Mesenteric fat pad (tissue), 1 donor: ENCODE measurements at places on chromosomes 7 and 10. TPM values are rescaled to one million over a fixed set of nuclear protein-coding genes. Genes with fewer than 3 reads are reported as not detected.
A peak's percentile ranks its signal among the peaks of the same experiment; 100 is the strongest.

DNA sequence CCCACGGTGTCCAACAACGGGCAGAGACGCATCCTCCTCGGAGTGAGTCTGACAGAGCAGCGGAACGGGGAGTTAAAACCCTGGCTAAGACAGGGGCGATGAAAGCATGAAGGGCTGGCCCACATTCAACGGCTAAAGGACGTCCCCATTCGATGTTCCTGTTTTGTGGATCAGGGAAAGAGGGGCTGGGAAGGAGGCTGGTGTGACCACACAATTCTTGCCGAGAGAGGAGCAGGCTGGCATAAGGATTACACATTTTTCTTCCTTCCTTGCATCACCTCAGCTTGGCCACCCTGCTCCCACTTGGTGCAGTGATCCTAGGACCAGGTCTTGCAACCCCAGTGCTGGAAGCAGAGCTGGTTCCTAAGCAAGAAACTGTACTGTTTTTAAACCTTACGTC is 67.7 kb downstream of the GNA12 start:
- peak; percentile 83 for DNase-seq

Gene RAMP3
- 49.2 TPM for total RNA-seq

DNA sequence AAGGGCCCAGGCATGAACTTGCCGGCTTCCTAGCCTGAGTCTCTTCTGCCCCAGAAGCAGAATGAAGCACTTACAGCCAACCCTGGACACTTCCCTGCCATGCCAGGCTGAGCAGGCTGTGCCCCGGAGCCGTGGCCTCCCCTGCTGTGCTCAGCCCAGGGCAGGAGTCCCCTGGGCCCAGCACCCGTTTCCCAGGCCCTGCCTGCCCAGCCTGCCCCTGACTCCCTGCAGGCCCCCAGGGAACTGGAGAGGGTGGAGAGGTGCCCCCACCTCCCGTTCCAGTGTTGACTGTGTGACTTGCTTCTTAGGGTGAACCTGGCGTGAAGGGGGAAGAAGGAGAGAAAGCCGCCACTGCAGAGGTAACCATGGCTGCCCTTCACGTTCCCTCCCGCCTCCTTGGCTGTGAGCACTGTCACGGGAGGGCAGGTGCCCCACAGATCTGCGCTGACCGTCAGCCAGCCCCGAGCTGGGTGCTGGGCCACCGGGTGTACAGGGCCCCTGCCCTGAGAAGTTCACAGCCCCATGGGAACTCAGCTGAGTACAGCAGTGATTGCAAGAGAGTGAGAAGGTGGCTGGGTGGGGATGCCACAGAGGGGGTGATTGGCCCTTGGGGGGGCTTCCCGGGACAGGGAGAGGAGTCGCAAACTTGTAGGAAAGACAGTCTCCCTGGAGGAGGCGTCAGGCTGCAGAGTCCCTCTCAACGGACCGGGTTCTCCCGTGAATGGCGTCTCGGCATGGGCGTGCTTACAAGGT is 75.9 kb downstream of the MYL10 start:
- peak; percentile 84 for DNase-seq

Gene DLX6
- not detected for total RNA-seq

DNA sequence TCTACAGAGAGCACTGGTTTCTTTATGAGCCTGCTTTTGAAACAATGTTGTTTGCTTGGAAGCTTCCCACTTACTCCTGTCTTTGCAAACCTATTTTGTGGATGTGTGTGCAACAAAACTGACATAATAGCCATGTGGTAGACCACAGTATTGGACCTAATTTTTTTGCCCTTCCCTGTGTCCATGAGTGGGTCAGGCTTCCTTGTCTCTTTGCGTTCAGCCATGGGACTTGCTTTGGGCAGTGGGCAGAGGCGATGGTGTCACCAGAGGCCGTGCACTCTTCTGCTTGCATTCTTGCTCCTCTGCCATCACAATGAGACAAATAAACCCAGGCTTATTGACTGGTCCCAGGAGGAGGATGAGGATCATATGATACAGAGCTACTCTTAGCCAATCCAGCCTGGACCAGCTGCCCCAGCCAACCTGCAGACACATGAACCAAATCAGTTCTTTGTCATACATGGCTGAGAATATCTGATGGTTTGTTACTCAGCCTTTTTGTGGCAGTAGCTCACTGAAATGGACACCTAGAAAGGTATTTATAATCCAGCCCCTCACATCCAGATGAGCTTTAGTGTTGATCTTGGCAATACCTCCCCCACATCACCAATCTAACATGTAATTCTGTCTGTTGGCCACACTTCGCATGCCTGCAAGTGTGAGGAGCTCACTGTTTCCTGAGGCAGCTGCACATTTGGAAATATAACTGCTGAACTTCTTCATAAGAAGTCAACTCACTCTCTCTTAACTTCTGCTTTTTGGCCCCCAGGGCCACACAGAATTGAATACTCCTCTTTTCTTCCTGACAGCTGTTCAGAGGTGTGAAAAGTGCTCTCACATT is 427.8 kb upstream of the ZMIZ1 start:
- no peak for DNase-seq

DNA sequence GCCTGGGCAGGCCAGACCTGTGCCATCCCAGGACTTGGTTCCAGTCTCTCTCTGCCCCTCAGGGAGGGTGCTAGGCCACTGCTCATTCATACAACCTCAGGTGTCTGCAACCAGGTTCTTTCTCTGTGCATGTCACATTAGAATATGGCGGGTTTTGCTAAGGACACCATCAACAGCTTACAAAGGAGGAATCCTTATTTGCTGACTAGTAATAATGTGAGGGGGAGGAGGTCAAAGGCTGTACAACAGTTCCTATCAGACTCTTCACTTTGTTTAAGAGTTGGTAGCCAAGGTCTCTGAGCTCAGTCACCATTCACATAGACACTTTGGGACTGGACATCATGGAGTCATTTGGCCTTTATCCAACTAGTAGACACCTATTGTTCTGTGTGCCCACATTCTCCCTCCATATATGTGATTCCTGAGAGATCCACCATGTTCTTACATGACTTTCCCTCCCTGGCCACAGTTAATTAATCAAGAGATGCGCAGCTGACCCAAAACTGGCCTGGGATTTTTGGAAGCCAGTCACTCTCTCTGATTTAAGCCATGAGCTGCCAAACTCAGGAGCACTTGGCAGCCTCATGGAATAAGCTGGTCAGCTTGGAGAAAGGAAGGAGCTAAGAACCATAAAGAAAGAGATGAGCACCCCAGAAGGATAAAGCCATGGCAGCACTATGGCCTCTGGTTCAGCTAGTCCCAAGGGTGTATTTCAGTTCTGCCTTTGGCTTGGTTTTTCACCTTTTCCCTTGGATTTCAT is 51.2 kb downstream of the DPCD start:
- peak; percentile 26 for DNase-seq

GRCh38 chr7:151757274-151757673 is 119.6 kb downstream of the PRKAG2 start:
- DNase-seq, result no peak

Gene ADRA2A
- 187 TPM for total RNA-seq

DNA sequence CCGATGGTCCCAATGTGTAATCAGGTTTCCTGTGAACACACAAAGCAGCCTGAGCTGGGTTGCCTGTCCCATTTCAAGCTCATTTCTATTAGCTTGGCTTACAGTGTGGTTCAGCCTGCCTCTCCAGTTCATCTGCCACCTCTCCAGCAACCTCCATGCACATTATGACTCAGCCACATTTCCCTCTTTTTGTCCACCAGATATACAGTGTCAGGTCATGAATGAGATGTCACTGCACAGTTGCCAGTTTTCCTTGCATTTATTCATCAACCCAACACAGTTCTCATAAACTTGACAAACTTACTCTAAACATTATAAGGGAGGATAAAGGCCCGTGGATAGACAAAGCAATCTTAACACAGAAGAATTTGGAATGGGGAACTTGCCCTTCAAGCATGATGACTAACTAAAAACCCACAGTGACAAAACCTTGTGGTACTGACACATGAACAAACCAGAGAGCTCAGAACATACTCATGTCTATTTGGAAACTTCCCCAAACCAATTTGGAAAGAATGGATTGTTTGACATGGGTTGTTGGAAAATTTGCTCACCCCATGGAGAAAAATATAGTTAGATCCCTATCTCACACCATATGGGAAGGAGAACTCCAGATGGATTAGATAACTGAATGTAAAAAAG is 2.5 kb upstream of the CFAP58 start:
- DNase-seq, result no peak

DNA sequence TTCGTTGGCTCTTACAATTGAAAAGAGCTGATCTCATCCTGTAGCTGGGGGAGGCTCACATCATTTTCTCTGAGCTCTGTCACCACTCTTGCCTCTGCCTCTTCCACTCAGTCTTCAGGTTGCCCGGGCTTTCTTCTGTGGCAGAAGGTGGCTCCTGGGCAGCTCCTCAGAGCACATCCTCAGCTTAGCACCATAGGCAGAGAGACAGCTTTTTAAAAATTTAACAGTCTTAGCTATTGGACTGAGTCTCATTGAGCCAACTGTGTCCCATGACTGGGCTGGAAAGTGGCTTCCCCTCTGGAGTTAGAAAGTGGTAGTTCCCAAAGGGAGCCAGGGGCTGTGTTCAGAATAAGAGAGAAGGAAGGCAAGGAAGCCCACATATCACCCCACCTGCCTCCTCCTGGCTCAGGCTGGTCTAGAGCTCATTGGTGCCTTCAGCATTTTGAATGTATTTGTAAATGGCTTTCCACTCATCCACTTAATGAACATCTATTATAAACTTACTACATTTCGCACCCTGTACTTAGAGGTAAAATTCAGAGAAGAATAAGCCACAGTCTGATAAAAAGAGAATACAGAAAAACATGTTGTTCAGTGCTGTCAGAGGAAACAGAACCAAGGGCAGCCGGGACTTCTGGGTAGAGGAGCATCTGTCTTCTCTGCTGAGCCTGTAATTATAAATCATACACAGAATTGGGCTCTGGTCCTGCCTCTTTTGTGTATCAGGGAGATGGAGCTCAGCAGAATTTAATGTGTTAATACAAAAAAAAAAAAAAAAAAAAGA is 119.3 kb downstream of the WDFY4 start:
- no peak for DNase-seq

DNA sequence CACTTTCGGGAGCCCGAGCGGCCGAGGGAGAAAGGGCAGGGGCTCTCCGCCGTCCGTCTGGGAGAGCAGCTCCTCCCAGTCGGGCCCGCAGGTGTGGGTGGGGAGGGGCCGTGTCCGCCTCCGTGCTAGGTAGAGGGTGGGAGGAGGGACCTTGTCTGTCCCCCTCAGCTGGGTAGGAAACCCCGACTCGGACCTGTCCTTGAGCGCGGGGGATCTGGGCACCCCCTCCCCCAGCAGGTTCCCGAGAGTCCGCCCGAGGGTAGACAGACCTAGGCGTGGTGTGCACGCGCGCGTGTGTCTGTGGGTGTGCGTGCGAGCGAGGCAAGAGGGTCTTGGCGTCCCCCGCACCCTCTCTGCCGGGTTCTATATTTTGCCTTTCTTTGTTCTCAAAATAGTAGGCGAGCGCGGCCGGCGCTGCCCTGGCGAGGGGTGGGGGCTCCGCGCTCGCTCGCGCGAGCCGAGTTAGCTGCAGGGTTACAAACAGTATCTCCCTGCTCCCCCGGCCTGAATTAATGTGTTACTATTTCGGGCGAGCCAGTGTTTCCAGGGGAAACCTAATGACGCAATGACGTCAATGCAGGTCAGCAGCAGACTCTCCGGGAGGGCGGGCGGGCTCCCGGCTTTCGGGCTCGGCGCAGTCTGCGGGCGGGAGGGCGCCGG is 73.9 kb upstream of the LEP start:
- peak; percentile 73 for DNase-seq

DNA sequence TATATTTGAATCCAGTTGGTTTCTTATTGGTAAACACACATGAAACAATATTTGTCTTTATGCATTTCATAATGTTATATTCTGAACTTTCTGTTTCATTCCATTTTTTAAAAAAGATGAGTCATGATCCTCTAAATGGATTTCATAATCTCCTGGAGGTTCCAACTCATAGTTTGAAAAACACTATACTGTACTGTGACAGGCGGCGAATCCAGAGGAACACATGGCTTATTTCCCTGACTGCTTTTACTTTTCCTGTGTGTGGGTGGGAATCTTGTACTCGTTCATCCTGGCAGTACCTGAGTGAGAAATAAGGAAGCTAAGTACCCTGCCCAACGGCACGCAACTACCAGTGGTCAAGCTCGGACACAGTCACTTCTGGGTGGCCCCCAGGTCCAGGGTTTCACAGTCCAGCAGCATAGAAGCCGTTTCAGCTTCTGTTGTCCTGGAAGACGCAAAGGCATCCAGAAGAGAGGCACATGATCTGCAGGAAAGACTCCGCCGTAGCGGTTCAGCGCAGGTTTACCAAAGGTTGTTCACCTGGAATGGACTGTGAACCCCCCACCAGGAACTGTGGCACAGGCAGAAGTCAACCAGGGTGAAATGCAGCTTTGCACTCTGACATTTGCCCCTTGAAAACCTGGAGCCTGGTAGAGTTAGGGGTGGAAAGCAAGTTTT is 117.7 kb downstream of the CCNY start:
- DNase-seq, result no peak

DNA sequence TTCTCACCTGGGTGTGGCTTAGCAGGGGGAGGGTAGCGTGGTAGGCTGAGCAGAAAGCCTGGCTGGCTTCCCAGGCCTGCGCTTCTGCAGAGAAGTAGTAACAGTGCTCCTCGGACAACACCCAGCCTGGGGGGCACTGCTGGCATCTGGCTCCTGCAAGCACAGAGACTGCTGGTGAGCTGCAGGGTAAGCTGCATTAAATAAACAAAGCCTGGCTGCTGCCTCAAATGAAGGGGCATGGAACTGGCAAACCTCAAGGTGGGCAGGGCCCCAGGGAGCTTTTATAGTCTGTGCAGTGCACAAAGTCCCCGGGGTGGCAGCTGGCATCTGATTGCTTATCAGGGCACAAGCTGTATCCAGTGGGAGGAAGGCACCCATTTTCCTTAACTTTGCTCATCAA is 3.9 kb downstream of the KLRG2 start:
- no peak for DNase-seq

DNA sequence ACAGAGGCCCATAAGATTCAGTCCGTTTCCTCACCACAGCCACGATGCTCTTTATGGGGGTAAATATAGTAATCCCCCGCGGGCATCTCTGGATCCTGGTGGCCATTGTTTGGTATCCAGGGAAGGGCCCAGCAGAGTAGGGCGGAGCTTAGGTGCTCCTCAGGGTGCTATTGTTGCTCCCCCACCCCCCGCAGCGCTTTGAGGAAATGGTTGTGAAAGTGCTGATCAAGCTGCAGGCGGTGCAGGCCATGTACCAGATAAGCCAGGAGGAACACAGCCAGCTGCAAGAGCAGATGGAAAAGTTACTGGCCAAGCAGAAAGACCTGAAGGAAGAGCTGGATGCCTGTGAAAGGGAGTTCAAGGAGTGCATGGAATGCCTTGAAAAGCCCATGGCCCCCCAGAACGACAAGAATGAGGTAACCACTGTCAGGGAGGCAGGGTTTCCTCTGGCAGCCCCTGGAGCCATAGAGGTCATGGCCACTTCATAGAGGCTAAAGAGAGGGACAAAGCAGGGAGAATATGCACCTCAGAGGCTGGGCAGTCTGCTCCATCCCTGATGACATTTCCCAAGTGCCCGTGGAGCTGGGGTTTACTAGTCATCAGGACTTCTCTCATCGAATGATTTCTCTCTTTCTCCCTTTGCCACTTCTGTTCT is 17.6 kb upstream of the FLNC start:
- no peak for DNase-seq

- DNase-seq, result no peak
These were observed 16.7 kb upstream of the SUN1 start for GRCh38 chr7:815284-816216.
